ENCODE measurements at places on chromosomes 2 and 18. TPM values are rescaled to one million over a fixed set of nuclear protein-coding genes. Genes with fewer than 3 reads are reported as not detected.
A peak's percentile ranks its signal among the peaks of the same experiment; 100 is the strongest.

RAB6C gene
- 0.07 TPM for total RNA-seq

- peaks cover 44% of the 10 kb centered on the region for H3K4me1 ChIP-seq
- H3K36me3 ChIP-seq, result no peaks in the 10 kb centered on the region
- no peaks in the 10 kb centered on the region for H3K27me3 ChIP-seq
- peak overlapping the region; percentile 91 for H3K4me3 ChIP-seq
- peak; percentile 68 for DNase-seq
- peak overlapping the region; percentile 32 for H3K27ac ChIP-seq
These were observed 683 bp downstream of the STK39 start for GRCh38 chr2:168246483-168247340.

DNER gene
- 3.7 TPM for total RNA-seq

- peaks cover 19% of the 10 kb centered on the region for H3K27me3 ChIP-seq
- no peak overlapping the region for H3K27ac ChIP-seq
- H3K4me1 ChIP-seq, result peaks cover 17% of the 10 kb centered on the region
- H3K36me3 ChIP-seq, result peaks cover 6% of the 10 kb centered on the region
These were observed 88.2 kb upstream of the TMEM18 start for GRCh38 chr2:765369-765768.
